Mesothelial cell of epicardium (in vitro differentiated cells): ENCODE measurements at places on chromosomes 3 and 15.

DNA sequence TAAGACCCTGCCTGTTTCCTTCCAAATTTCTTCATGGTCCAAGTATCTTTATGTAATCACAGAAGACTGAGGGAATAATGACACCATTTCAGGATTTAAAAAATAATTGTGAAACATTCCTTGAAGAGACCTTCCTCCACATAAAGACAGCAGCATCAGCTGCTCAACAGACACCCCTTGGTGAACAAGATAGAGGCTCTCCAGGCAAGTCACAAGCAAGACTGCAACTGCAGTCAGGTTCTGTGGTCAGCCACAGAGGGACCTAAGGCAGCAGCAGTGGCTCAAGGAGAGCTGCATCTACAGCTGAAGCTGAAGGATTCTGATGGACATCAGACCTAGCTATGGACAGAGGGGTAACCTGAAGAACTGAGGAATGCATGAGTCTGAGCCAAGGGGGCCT is 97.2 kb upstream of the C3orf80 start:
- no peak overlapping the region for H3K27ac ChIP-seq
- no peaks in the 10 kb centered on the region for H3K36me3 ChIP-seq
- peaks cover 2% of the 10 kb centered on the region for H3K27me3 ChIP-seq
- DNase-seq: no peak
- peaks cover 11% of the 10 kb centered on the region for H3K4me1 ChIP-seq

GRCh38 chr3:123285931-123286307 is 84.2 kb downstream of the SEC22A start:
- DNase-seq: no peak
- H3K4me3 ChIP-seq: no peak overlapping the region
- H3K27me3 ChIP-seq: peaks cover under 1% of the 10 kb centered on the region
- H3K36me3 ChIP-seq: no peaks in the 10 kb centered on the region
- H3K4me1 ChIP-seq: no peaks in the 10 kb centered on the region
- no peak overlapping the region for H3K27ac ChIP-seq

DNA sequence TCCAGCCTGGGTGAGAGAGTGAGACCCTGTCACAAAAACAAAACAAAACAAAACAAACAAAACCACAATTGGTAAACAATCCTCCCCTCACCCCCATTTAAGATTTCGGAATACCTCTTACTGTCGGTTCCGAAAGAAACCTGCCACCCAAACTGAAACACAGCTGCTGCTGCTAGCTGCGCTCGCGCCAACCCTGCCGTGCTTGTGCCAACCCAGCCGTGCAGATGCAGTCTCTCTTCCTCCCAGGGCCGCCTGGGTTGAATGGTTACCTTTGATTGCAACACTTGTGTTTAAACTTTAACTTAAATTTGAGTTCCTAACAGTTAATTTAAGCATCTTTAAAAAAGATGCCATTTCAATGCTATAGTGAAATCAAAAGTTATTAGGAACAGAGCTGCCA is 28.5 kb upstream of the SPTBN5 start:
- no peak for DNase-seq
- no peak overlapping the region for H3K27ac ChIP-seq
- H3K36me3 ChIP-seq: no peaks in the 10 kb centered on the region
- H3K4me3 ChIP-seq: no peak overlapping the region

DNA sequence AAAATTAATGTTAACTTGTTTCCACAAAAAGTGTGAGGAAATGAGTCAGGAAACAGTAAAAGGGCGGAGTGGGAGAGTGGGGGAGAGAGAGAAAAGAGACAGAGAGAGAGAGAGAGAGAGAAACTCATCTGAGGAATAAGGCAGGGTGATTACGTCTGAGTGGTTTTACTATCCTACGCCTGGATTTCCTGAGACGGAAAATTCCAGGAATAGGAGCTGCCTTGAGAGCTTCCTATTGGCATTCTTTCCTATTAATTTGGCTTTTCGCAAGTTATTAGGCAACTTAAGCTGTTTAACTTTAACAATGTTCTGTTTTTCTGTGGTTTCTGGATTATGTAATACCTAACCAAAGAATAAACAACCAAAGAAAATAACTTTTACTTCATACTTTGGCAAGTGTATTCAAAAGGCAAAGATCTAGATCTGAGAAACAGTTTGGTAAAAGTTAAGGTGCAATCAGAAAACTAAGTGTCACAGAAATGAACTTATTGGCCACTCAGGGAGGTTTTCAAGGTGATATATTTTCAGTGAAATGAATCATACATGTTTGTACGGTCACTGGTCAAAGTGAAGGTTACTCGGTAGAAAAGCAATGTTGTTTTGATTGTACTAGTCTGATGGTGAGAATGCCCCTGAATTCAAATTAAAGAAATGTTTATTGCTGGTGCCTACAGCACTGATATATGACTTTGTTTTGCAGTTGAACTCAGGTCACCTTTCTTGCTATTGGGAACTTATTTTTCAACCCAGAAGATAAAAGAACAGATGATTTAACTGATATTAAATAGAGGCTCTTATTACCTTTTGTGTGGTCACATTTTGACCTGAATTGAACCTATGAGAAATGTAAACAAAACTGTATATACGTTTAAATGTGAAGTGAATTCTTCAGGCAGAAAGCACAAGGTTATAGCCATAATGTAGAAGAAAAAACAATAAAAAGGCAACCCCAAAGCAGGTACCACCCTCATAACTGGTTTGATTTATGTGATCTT is 39.9 kb upstream of the TNFSF10 start:
- peak overlapping the region; percentile 96 for H3K27ac ChIP-seq
- H3K27me3 ChIP-seq: no peaks in the 10 kb centered on the region
- DNase-seq: no peak
- H3K36me3 ChIP-seq: no peaks in the 10 kb centered on the region

DNA sequence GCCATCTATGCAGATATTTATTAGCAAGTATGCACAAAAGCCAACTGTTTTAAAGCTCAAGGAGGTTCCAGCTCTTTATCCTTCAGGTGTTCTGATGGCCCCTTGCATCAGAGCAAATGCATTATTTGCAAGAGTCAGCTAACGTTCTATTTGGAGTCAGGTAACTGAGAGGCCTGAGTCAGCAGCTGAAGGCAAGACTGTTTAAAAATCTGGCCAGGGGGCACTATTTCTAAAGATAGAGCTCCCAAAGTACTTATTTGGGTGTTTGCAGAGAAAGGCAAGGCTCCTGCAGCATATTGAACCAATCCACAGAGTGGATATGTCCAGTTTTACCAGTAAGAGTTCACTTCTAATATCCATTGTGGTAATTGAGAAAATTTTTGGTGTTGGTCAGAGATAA is 146.1 kb downstream of the LRTM1 start:
- no peak overlapping the region for H3K4me3 ChIP-seq
- H3K36me3 ChIP-seq: no peaks in the 10 kb centered on the region
- peaks cover 12% of the 10 kb centered on the region for H3K4me1 ChIP-seq
- H3K27me3 ChIP-seq: peaks cover 4% of the 10 kb centered on the region

- DNase-seq: no peak
- H3K4me1 ChIP-seq: peaks cover 2% of the 10 kb centered on the region
- H3K27me3 ChIP-seq: no peaks in the 10 kb centered on the region
Observed at GRCh38 chr3:171121801-171122200, 95.3 kb upstream of the SLC2A2 start.

- H3K27me3 ChIP-seq: no peaks in the 10 kb centered on the region
- H3K36me3 ChIP-seq: peaks cover 26% of the 10 kb centered on the region
- DNase-seq: no peak
- no peak overlapping the region for H3K4me3 ChIP-seq
Observed at GRCh38 chr15:41523097-41523496, 9.5 kb upstream of the LTK start.

DNA sequence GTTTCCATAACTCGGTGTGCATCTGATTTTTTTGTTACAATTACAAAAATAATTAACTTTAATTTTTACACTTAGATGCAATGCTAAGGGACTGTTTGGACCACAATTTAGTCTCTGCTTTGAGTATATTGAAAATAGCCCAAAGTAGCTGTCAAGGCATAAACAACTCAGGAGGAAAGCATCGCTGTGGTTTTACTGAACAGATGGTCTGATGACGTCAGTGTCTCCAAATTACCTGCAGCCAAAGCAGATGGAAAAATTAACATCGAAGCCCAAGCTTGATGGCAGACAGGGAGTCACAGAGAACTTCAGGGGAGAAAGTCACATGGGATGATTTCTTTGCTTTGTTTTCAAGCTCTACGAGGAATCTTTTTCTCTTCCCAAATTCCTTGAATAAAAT is 83.1 kb upstream of the PLCL2 start:
- no peak overlapping the region for H3K27ac ChIP-seq
- no peak overlapping the region for H3K4me3 ChIP-seq
- no peaks in the 10 kb centered on the region for H3K36me3 ChIP-seq
- no peak for DNase-seq
- H3K27me3 ChIP-seq: peaks cover 2% of the 10 kb centered on the region

- H3K4me1 ChIP-seq: peaks cover 8% of the 10 kb centered on the region
- no peaks in the 10 kb centered on the region for H3K36me3 ChIP-seq
- H3K27ac ChIP-seq: no peak overlapping the region
- no peak overlapping the region for H3K4me3 ChIP-seq
- H3K27me3 ChIP-seq: no peaks in the 10 kb centered on the region
Observed at GRCh38 chr15:86773736-86774135, 694.1 kb downstream of the AGBL1 start.

DNA sequence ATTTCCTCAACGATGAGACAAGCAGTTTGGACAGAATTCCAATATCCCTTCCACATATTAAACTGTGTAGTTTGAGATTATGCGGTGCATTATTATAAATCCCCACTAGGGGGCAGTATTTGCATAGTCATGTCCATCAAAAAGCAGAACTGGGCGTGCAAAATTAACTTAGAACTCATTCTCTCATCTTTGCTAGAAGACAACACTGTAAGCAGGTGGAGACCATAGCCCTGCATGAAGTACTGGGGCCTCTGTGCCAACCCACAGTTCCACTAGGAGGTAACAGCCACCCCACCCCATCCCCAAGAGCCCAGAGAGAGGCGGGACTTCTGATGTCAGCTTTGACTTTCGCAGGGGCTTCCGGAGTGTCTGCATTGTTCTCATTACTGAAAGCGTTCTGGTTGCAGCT is 106.6 kb upstream of the TMC3 start:
- no peak overlapping the region for H3K27ac ChIP-seq
- H3K4me3 ChIP-seq: no peak overlapping the region
- no peaks in the 10 kb centered on the region for H3K27me3 ChIP-seq
- H3K36me3 ChIP-seq: no peaks in the 10 kb centered on the region

GRCh38 chr15:93105485-93105884 is 16.5 kb upstream of the RGMA start:
- no peak overlapping the region for H3K27ac ChIP-seq
- H3K36me3 ChIP-seq: no peaks in the 10 kb centered on the region
- peaks cover 86% of the 10 kb centered on the region for H3K27me3 ChIP-seq
- DNase-seq: no peak
- no peaks in the 10 kb centered on the region for H3K4me1 ChIP-seq
- H3K4me3 ChIP-seq: no peak overlapping the region

DNA sequence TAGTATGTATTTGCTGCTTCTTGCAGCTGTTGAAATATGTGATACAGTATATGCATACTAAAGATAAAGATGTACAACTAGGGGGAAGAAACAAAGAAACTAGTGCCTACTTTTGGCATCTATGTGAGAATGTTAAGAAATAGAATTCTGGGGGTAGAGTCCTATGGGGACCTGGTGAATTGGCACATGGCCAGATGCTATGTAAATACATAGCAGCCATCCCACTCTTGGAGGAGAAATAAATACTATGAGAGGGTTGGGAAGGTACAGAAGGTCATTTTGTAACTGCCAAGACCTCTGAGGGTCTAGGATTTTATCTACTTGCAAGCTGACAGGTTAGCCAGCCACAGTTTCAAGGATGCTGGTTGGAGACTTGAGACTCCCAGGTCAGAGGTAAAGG is 298.3 kb upstream of the TBL1XR1 start:
- H3K27me3 ChIP-seq: no peaks in the 10 kb centered on the region
- peaks cover 13% of the 10 kb centered on the region for H3K4me1 ChIP-seq
- DNase-seq: no peak

- no peak for DNase-seq
- no peaks in the 10 kb centered on the region for H3K36me3 ChIP-seq
- H3K27ac ChIP-seq: no peak overlapping the region
Observed at GRCh38 chr3:87082796-87083440, 92.0 kb upstream of the VGLL3 start.

- no peak for DNase-seq
- H3K4me3 ChIP-seq: no peak overlapping the region
- H3K27me3 ChIP-seq: no peaks in the 10 kb centered on the region
Observed at GRCh38 chr3:65950340-65951326, 88.1 kb downstream of the MAGI1 start.

DNA sequence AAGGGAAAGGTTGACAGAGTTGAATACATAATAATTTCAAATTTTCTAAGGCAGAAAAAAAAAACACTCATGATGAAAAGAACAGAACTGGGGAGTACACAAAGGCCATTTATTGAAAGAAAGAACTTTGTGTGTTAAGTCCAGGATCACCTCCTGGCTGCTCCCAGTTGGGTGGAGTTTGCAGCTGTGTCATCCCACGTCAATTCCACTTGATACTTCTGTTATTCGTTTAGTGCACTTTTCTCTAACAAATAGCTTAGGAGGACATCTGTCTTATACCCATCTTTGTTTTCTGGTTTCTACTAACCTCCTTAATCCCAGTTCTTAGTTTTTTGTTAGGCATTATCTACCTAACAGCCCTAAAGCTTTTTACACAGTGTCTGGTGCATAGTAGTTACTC is 44.7 kb downstream of the SGO1 start:
- no peaks in the 10 kb centered on the region for H3K36me3 ChIP-seq
- H3K4me1 ChIP-seq: peaks cover 22% of the 10 kb centered on the region
- H3K27me3 ChIP-seq: no peaks in the 10 kb centered on the region
- no peak overlapping the region for H3K4me3 ChIP-seq
- H3K27ac ChIP-seq: no peak overlapping the region

- H3K4me3 ChIP-seq: no peak overlapping the region
- H3K4me1 ChIP-seq: no peaks in the 10 kb centered on the region
- no peak overlapping the region for H3K27ac ChIP-seq
- no peaks in the 10 kb centered on the region for H3K36me3 ChIP-seq
Observed at GRCh38 chr3:114214542-114215341, 22.6 kb downstream of the ZNF80 start.

DNA sequence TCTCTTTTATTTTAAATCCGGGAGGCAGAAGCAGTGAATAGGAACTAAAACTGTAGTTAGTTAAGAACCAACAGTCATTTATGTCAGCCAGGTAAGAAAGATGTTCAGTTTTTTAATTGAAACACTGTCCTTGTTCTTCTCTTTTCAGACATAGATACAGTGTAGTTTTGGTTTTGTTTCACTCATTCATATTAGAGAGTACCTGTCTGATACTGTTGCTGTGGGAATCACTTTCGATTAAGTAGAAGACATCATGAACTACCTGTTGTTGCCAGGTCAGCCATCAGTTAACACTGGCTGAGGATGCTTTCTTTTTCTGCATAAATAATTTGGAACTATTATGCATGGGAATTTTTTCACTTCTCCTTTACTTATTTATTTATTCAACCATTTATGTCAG is 700.4 kb downstream of the OTOL1 start:
- H3K27ac ChIP-seq: no peak overlapping the region
- no peak for DNase-seq
- no peaks in the 10 kb centered on the region for H3K4me1 ChIP-seq
- no peaks in the 10 kb centered on the region for H3K36me3 ChIP-seq
- H3K27me3 ChIP-seq: no peaks in the 10 kb centered on the region

DNA sequence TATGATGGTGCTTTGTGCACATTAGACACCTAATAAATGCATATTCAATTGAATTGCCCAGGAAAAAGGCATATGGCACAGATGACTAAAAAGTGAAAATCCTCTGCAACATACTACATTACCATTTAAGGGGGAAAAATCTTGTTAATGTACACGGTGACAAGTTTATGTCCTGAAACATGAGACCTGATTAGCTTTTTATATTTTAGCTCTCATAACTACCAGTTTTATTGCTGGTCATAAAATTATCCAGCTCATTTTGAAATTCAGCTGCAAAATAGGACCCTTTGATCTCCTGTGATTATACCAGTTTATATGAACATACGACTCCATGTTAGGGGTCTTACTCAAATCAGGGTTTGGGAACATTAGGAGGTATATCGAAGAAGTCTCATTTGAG is 684.6 kb upstream of the CCDC54 start:
- no peaks in the 10 kb centered on the region for H3K36me3 ChIP-seq
- H3K27ac ChIP-seq: no peak overlapping the region
- peaks cover 15% of the 10 kb centered on the region for H3K4me1 ChIP-seq
- no peak for DNase-seq
- H3K4me3 ChIP-seq: no peak overlapping the region
